Retinal pigment epithelial cell (primary cell): ENCODE measurements at places on chromosomes 12 and 14.
A peak's percentile ranks its signal among the peaks of the same experiment; 100 is the strongest.

- DNase-seq, result no peak
Measured at GRCh38 chr14:92529903-92530302, 16.3 kb downstream of the RIN3 start.

DNA sequence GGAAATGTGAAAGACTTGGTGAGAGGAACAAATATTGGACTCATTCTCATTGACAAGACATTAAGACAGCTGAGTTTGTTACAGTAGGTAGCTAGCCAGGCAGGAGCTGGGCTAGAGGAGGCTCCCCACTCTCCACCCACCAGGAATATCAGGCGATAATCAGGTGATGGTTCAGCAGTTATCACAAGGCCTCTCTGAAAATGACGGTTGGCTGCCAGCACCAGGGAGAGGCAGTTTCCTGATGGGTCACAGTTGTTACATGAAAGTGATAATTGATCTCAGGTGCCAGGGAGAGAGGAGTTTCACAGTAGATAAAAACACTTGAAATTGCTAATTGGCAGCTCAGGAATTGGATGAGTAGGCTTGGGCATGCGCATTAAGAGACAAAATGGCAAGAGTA, 116.5 kb downstream of the TMTC2 start:
- DNase-seq, result no peak

GRCh38 chr14:79298373-79298772, 912.9 kb downstream of the DIO2 start:
- no peak for DNase-seq

GRCh38 chr14:50335389-50335788, 23.3 kb downstream of the DMAC2L start:
- peak; percentile 74 for DNase-seq

DNA sequence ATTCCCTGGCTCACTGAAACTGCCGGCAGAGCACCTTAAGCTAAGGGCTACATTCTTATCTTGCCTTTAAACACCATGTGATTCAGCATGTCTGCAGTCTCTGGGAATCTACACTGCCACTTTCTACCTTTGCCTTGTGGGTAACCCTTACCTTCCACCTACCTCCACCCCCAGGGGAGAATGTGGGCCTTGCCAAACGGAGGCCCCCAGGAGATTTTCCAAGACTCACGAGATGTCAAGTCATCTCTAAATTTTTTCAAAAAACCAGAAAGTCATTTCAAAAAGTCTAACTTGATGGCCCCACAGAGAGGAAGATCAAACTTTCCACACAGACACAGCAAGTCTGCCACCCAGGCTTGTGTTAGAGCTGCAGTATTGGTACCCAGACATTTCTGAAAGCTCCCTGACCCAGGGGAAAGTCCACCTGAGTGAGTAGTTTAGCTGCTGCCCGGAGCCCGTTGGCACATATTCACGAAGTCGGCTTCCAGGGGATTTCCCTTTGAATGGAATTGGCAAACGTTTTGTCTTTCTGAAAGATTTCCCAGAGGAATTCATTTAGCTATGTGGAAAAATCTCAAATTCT, 4.7 kb upstream of the PSMA6 start:
- no peak for DNase-seq

DNA sequence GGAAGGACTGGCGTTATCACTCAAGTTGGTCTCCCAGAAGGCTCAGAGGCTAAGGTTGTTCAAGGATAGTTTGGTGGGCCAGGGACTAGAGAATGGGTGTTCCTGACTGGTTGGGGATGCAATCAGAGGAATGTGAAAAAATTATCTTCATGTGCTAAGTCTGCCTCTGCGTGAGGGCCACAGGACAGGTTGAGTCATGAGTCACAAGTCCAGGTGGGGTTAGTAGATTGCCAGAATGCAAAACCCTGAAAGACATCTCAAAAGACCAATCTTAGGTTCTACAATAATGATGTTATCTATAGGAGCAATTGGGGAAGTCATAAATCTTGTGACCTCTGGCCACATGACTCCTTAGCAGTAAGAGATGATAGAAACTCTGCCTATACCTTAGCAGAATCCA, 220.1 kb upstream of the EEA1 start:
- DNase-seq, result no peak

DNA sequence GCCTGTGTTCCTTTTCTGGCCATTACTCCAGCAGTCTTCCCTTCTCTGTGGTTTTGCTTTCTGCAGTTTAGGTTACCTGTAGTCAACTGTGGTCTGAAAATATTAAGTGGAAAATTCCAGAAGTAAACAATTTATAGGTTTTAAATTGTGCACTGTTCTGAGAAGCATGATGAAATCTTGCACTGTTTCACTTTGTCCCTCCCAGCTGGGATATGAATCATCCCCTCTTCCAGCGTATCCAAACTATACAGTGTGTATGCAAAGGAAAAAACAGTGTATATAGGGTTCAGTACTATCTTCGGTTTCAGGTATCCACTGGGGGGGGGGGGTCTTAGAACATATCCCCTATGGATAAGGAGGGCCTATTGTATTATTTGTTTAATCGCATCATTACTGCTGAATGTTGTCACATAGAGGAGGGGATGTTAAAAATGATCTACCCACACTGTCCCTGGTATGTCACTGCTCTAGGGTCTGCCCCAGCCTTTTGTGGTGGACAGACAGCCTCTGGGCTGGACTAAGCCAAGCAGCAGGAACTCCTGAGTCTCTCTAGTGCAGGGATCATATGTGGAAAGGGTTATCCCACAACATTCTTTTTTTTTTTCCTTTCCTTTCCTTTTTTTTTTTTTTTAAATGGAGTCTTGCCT, 109.1 kb upstream of the MAX start:
- no peak for DNase-seq

GRCh38 chr12:79374545-79374944, 316.2 kb downstream of the PAWR start:
- no peak for DNase-seq

DNA sequence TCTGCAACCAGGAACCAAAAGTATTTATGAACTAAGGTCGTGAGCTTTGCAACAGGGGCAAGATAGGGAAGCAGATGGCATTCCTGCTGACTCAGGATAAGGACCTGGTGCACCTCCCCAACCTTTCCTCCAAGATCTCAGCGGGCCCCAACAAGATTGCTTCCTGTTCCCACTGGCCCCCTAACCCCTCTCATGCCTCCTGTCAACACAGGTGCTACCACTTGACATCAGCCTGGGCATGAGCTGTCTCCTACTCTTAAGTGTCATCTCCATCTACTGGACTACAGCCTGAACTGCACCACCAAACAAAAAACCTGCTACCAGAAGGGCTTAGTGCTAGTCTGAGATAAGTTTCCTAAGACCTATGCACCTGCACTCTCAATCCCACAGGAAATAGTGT, 32.7 kb downstream of the MED6 start:
- DNase-seq, result no peak

GRCh38 chr14:39318574-39318973, 84.9 kb downstream of the MIA2 start:
- no peak for DNase-seq

- DNase-seq, result no peak
Measured at GRCh38 chr12:20822925-20823324, 12.4 kb downstream of the SLCO1B3 start.

DNA sequence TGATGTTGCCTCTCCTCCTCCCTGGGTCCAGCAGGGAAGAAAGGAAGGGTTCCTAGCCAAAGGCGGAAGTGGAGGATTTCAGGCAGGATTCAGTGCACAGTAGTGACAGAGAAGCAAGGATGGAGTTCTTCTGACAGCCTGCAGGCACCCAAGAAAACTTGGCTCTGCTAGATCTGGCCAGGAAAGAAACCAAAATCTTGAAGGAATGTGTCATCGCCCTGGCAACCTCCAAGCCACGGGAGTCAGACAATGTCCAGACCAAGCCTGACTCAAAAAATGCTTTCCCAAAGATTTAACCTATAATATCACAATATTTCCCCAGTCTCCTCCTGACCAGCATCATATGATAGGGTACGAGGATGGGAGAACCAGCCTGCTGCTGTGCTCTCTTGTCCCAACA, 22.8 kb upstream of the DHRS4 start:
- no peak for DNase-seq

DNA sequence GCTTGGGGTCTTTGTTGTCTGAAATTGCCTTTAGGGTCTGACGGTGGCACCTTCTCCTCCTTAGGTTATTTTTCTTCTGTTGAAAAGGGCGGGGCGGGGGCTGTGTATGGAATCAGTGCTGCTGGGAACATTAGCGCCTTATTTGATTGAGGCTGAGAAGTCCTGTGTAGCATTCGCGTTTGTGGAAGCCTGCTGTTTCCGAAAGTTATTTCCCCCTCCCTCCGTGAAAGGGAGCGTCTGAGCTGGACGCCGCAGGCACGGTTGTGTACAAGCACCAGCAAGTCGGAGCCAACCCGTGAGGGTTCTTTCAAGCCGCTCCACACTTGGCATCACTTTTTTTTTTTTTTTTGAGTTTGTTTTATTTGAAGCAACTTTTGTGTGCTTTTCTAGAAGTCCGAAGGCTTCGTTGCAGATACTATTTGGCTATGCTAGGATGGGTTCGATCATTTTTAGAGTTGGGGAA, 1.1 kb downstream of the SYNE2 start:
- DNase-seq, result no peak

- peak; percentile 74 for DNase-seq
Measured at GRCh38 chr12:49366652-49367380, 446 bp upstream of the SPATS2 start.

GRCh38 chr12:32292151-32292550, 107.2 kb upstream of the FGD4 start:
- no peak for DNase-seq

DNA sequence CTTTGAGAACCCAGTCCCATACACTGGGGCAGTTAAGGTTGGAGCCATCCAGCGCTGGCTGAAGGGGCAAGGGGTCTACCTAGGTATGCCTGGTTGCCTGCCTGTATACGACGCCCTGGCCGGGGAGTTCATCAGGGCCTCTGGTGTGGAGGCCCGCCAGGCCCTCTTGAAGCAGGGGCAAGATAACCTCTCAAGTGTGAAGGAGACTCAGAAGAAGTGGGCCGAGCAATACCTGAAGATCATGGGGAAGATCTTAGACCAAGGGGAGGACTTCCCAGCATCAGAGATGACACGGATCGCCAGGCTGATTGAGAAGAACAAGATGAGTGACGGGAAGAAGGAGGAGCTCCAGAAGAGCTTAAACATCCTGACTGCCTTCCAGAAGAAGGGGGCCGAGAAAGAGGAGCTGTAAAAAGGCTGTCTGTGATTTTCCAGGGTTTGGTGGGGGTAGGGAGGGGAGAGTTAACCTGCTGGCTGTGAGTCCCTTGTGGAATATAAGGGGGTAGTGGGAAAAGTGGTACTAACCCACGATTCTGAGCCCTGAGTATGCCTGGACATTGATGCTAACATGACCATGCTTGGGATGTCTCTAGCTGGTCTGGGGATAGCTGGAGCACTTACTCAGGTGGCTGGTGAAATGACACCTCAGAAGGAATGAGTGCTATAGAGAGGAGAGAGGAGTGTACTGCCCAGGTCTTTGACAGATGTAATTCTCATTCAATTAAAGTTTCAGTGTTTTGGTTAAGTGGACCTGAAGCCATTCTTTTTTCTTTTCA, 9.2 kb downstream of the ERP29 start:
- no peak for DNase-seq

DNA sequence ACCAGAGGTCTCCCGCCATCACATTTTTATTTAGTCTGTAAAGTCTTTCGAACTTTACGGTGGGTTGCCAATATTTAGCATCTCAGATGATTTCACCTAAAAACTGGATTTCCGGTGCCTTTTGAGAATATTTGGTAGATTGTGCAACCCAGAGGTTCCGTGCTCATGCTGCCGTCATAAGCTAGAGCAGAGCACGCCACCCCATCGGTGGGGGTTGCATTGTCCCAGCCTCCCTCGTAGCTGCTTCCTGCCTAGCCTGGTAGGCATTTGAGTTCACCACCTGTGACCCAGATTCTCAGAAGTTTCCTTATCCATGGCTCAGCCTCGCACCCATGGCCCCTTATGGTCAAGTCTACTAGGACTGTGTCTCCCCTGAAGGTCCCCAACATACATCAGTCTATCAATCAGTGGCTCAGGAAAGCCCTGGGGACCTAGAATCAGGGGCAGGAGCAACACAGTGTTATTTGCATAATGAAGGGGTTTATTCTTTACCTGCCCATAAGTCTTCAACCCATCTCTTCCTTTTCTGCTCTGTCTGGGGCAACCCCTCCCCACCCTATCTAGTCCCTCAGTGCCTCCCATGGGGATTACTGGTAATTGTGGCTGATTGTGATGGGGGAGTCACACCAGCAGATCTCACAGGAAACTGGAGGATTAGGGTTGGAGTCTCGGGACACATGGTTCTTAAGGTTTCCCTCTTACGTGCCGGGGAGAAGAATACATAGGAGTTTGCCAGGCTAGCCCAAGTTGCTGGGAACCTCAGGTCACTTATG, 152.3 kb downstream of the PHETA1 start:
- no peak for DNase-seq

DNA sequence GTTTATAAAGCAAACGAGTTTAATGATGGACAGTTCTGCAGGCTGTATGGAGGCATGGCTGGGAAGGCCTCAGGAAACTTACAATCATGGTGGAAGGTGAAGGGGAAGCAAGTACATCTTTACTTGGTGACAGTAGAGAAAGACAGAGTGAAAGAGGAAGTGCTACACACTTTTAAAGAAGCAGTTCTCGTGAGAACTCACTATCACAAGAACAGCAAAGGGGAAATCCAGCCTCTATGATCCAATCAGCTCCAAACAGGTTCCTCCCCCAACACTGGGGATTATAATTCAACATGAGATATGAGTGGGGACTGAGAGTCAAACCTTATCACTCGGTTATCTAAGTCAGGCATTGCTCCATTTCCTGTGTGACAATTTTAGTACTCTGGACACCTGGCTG, 189.9 kb upstream of the CNTN1 start:
- no peak for DNase-seq

DNA sequence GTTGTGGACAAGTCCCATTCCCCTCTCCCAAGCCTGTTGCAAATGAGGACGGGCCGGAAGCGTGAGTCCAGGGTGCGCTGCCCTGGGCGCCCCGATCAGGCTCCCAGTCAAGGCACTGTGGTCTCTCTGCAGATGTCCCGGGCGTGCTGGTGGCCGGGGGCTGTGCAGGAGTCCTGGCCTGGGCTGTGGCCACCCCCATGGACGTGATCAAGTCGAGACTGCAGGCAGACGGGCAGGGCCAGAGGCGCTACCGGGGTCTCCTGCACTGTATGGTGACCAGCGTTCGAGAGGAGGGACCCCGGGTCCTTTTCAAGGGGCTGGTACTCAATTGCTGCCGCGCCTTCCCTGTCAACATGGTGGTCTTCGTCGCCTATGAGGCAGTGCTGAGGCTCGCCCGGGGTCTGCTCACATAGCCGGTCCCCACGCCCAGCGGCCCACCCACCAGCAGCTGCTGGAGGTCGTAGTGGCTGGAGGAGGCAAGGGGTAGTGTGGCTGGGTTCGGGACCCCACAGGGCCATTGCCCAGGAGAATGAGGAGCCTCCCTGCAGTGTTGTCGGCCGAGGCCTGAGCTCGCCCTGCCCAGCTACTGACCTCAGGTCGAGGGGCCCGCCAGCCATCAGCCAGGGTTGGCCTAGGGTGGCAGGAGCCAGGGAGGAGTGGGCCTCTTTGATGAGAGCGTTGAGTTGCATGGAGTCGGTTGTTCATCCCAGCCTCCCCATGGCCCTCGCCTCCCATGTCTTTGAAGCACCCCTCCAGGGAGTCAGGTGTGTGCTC, 6.3 kb downstream of the SLC25A47 start:
- DNase-seq, result no peak
